Endodermal cell (in vitro differentiated cells): ENCODE measurements at places on chromosomes 6 and 20. TPM values are rescaled to one million over a fixed set of nuclear protein-coding genes. Genes with fewer than 3 reads are reported as not detected.

GRCh38 chr6:119350952-119351372 is 1.4 kb upstream of the MAN1A1 start:
- DNase-seq = no peak

- no peak for DNase-seq
These were observed 108.4 kb upstream of the PLEKHG1 start for GRCh38 chr6:150491131-150491810.

Gene LZTS3
- total RNA-seq = 23.6 and 26.8 TPM in 2 replicates

- DNase-seq = no peak
These were observed 20.3 kb upstream of the ATXN1 start for GRCh38 chr6:16781348-16782169.

DNA sequence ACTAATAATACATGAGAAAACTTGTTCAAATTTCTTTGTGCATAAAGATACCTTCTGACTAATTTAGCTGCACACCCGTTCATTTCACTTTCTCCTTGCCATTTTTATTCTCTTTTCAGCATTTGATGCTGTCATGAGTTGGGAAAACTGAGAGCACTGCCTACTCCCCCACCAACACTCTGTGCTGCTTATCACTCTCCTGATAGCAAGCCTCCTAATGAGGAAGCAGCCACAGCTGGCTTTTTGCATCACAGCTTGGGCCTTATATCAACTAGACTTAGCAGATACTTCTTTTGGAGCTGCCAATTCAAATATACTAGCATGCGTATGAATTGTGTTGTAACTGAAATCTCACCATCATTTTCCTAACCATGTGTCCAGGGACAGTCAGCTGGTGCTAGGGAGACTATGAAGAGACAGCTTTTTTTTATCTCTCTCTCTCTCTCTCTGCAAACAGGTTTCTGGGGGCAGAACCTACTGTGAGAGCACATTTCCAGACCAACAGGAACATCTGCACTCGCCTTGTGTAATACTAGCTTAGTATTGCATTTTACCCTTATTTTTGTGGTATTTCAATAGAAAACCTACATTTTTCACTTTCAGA is 699.0 kb downstream of the KHDRBS2 start:
- peak; percentile 55 for DNase-seq

GRCh38 chr20:53794529-53795115 is 201.0 kb upstream of the ZNF217 start:
- DNase-seq = no peak

Gene SLC35B2
- 31.3 to 57.2 TPM (median 54.3 TPM) in 3 replicates for total RNA-seq

- DNase-seq = no peak
These were observed 503.2 kb downstream of the PKHD1 start for GRCh38 chr6:51584163-51584562.

GRCh38 chr6:155317186-155317585 is 2.9 kb upstream of the TFB1M start:
- no peak for DNase-seq

DNA sequence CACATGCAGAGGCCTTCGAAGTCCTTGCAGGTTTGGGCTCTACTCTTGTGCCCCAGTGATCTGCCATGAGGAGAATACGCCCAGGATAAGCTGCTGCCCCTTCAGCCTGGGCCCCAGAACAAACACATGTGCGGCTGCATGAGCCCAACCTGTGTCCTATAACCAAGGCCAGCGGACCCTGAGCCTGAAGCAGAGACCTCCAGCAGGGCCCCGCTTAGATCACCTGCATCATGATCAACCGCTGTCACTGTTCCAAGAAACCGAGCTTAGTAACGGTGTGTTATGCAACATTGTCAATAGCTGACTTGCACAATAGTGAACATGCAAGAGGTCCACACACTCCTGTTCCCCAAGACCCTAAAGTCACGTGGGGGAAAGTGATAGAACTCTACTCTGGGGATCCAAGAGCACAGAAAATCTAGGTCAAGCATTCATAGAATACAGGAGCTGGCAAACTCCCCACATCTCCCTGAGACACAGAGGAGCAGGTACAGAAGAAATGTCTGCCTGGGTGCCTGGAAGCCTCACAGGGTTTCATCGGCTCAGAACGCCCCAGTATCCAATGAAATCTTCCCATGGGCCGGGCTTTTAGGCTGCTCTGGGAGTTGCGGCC is 136.2 kb downstream of the BMP7 start:
- no peak for DNase-seq

Gene BPIFB1
- total RNA-seq = 0.24 TPM in 1 of 3 replicates, not detected in the others

Gene PRSS35
- 3.8 to 4.6 TPM (median 4.5 TPM) in 3 replicates for total RNA-seq

Gene STMND1
- 0.18 TPM in 1 of 3 replicates, not detected in the others for total RNA-seq

Gene DUSP15
- total RNA-seq = 7.2 to 38.2 TPM (median 7.3 TPM) in 3 replicates

DNA sequence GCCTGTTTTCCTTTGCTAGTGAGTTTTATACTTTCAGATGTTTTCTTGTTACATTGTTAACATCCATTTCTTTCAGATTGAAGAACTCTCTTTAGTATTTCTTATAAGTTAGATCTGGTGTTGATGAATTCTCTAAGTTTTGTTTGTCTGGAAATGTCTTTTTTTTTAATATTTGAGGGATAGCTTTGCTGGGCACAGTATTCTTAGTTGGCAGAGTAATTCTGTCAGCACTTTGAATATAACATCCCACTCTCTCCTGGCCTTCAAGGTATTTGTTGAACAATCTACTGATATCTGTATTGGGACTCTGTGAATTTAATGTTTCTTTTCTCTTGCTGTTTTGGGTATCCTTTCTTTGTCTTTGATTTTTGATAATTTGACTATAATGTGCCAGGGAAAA is 79.4 kb upstream of the UST start:
- no peak for DNase-seq

DNA sequence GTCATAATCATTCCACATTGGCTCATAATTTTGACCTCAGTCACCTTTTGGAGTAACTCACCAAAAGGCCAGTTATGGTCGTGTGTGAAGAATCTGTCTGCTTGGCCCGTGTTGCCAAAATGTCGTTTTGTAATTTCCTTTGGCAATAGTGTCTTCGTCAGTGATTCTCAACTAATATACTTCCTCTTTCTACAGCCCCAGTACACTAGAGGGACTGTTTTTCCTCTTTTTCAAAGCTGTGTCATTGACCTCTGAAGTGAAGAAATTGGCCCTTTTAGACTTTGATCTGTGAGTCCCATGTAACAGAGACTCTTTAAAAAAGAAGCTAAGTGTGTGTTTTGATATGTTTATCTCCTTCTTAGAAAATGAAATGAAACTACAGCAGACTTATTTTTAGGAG is 5.2 kb downstream of the FOXO3 start:
- DNase-seq = no peak

Gene OR2H2
- not detected in 2 replicates for total RNA-seq

DNA sequence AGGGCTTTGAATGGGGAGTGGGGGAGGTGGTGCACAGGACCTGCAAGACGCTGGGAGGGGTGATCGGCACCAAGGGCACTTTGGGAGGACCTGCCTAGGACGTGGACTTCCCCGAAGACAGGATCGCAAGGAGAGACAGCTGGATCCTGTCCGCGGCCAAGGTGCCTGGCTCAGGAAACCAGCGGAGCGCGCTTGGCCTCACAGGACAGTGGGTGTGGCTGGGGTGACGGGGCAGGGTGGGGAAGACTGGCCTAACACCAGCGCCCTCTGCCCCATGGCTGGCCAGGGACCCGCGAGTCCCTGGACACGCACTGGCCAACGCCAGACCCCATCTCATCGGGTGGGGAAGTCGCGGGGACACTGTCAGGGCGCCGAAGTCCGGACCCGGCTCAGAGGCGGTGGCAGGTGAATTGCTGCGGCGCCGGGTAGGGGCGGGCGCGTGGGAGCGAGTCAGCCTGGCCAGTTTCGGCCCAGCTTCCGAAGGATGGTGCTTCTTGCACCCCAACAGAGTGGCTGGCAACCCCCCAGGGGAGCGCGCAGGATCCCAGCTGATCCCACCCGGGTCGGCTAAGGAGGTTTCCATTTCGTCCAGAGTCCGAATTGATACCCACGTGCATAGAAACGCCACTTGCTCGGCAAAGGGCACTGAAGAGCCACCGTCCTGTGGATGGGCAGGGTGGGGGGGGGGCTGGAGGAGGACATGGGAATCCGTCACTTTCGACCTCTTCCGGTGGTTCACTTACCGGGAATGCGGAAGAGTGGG is 785 bp upstream of the THBD start:
- DNase-seq = peak; percentile 80

Gene ULBP3
- 2.7 to 4.4 TPM (median 3.8 TPM) in 3 replicates for total RNA-seq

Gene E2F3
- 24.7 to 38.8 TPM (median 38.2 TPM) in 3 replicates for total RNA-seq

- DNase-seq = no peak
These were observed 19.5 kb downstream of the CMTR1 start for GRCh38 chr6:37452522-37452921.

- DNase-seq = no peak
These were observed 12.9 kb upstream of the GFOD1 start for GRCh38 chr6:13500264-13500663.

- DNase-seq = no peak
These were observed 18.0 kb downstream of the HRH3 start for GRCh38 chr20:62202083-62202395.

GRCh38 chr20:34998331-34998950 is 42.8 kb downstream of the MYH7B start:
- peak; percentile 82 for DNase-seq
